Natural killer cell treated with Interleukin-12 subunit alpha and Interleukin-12 subunit beta and Interleukin-15 and Interleukin-18, amount 100 ng/mL, for 72 hours (primary cell): ENCODE measurements at places on chromosomes 2 and 18.

DNA sequence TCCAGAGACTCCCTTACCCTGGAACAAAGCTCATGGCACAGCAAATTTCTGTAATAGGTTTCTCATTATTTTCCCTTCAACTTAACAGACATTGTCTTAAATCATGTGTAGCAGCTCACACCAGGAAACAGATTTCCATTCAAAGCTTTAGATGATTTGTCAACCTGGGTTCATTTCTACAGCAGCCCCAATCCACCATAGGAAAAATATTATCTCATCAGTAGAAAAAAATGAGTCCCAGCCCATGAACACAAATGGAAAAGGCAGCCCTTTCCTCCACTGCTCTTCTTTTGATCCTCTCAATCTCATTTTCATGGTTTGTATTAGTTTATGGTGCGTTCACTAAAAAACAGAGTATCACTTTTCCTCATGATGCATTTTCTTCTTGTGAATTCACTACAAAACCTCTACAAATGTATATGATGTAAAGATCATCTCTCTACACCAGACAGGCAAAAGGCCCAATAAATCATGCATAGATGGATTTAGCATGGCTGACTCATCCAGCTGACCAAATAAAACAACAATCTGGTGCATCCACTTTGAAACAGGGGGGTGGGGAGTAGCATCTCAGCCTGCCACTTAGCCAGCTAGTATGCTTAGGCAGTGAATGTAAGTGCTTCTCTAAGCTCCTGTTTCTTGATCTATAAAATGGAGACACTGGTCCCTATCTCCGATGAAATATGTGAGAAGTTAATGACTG, 78.6 kb downstream of the SATB2 start:
- DNase-seq: no peak

DNA sequence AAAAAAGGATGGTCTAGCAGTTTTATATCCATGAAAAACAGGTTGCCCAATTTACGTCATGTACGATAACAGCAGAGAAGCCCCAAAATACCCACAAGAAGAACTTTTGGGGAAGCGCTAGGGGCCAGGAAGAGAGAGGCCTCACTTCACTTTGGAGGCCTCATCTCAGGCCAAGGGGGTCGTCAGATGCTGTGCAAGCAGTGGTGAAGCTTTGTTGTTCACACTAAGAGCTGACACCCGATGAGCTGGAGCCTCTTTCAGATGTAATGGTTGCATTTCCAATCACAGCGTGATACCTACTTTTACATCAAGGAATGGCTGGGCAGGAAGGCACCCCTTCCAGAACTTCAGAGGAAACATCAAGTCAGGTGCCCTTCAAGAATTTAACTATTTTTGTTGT, 242.3 kb upstream of the PXDN start:
- no peak for DNase-seq

DNA sequence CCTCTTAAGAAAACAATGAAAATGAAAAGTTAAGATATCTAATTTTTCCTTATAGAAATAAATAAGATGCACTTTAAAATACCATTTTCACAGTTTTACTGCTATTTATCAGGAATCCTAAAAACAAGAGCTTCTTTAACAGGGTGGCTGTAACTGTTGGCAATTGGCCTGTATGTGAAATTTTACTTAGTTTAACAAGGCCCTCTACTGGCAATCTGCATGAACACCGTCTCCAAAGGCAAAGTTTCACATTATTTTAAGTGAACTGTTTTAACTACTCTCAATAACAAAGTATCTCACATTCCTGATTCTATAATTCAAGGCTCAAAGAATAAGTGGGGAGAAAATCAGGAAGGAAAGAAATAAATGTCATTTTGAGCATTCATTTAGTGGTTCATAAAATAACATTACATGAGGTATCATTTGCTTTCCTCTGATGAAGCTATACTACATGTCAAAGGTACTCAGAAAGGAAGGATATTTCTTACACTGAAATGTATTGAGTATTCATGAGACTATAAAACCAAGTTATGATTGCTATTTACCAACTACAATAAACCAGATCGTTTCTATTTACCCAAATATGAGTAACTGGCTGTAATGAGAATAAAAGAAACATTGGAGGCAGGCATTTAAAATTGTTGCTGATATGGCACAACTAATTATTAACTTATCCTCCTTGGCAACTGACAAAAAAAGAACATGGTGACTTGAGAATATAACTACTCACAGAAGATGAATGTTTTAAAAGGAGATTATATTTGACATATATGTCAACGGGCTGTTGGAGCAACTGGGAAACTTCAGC, 7.0 kb downstream of the NCKAP5 start:
- no peak for DNase-seq

GRCh38 chr18:6113650-6114049, 218.3 kb upstream of the TMEM200C start:
- DNase-seq: no peak

DNA sequence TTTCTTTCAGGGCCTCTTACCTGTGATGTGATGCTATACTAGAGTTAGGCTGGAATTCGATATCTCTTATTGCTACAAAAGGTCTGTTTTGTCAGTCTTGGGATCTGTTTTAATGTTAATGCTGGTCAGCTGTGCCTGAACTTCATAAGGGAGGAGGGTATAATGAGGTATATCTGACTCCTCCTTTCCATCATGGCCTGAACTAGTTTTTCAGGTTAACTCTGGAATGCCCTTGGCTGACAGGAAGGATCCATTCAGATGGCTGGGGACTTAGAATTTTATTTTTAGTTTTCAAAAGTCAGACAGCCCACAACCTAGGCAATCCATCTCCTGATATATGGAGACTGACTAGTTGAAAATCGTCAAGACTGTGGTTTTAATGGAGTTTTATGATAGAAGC, 35.9 kb upstream of the TBC1D8 start:
- no peak for DNase-seq

GRCh38 chr2:68352651-68353391, 12.3 kb upstream of the PLEK start:
- no peak for DNase-seq
